ENCODE measurements at places on chromosomes 4 and X.
A peak's percentile ranks its signal among the peaks of the same experiment; 100 is the strongest.

GRCh38 chr4:159376289-159376688 is 273.4 kb downstream of the RAPGEF2 start:
- no peak for DNase-seq

DNA sequence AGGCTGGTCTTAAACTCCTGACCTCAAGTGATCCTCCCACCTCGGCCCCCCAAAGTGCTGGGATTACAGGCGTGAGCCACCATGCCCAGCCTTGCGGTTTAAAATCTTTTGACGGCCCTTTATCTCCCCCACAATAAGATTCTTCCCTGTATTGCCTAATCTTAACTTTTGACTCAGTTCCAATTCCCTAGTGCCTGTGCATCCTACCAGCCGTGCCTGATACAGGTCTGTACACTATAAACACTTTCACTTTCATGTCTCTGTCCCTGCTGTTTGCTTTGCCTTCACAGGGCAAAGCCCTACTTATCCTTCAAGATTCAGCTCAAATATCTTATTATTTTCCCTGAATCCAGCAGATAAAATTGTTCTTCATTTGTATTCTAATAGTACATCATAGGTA is 74.6 kb downstream of the WDR44 start:
- no peak for DNase-seq

DNA sequence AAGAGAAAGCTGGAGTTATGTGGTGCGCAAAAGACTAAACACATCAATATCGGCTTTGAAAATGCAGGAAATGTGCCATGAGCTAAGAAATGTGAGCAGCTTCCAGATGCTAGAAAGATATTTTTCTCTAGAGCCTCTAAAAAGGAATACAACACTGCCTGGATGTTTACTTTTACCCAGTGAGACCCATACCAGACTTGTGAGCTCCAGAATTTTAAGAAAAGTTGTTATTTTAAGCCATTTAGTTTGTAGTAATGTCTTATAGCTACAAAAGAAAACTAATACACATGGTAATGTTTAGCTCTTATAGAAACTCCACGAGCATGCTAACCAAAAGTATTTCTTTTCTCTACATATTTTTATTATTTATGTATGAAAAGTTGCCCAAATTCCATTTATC is 1389.4 kb downstream of the C4orf33 start:
- DNase-seq = no peak

DNA sequence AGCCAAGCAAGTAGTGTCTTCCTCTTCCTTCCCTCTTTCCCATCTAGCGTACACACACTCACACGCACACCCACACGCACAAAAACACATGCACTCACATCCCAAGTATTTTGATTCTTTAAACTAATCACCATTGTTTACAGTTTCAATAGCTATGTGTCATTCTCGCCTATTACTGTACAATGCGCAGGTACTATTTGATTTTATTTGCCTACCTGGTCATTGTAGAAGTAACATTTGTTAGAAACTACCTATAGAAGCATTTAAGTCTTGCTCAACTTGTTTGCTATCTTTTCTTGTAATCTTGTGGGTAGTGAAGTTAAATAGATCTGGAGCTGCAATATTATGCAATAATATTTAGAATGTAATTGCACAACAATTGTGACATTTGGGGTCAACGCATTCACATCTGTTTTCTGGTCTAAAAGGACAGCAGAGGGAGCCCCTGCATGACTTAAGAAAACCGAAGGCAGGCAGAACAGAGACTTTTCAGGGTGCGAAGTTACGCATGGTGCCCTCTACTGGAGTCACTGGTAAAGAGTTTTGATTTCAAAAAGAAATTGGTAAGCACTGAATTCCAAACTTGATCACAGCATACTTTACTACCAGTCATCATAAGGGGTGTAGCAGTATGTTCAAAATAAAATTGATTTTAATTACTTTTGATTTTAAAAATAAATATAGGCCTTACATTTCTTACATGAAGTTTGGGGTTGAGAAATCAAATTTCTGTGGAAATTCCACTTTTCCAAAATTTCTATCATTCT is 503.3 kb upstream of the FAM241A start:
- DNase-seq = no peak

GRCh38 chr4:73309211-73309610 is 50.6 kb upstream of the ANKRD17 start:
- no peak for DNase-seq

DNA sequence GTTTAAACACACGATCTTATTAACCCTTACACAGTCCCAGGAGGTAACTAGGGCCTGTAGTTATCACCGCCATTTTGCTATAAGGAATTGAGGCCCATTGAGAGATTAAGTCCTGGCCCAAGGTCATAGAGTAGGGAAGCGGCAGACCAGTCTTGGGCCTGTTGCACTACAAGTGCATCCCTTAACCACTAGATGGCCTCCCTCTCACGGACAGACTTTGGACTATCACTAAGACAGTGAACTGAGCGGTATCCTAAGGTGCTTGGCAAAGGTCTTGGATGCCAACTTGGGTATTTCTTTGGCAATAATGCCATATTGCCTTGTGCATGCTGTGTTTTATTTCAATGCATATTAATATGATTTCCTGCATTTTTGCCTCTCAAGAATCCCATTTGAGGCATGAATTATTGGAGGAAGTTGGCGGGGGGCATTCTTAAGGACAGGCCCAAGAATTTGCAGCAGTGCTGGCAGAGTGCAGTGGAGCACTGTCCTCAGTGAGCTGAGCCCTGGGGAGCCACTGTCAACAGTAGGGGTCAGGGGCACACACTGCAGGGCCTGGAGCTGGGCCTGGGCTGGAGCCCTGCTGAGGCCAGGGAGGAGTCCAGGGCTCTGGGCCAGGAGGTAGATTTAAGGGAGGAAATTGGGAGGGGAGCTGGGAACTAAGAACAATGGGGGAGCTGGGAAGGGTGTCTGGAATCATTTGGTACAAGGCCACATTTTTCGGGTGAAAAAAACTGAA is 147.4 kb downstream of the SMIM20 start:
- DNase-seq = peak; percentile 8

- DNase-seq = no peak
Measured at GRCh38 chr4:54318904-54319303, 89.8 kb downstream of the PDGFRA start.

- DNase-seq = no peak
Measured at GRCh38 chr4:169675825-169676224, 55.4 kb downstream of the CLCN3 start.

GRCh38 chr4:22713841-22714240 is 21.1 kb downstream of the GBA3 start:
- DNase-seq = no peak

- DNase-seq = no peak
Measured at GRCh38 chr4:71006203-71006907, 12.9 kb downstream of the DCK start.

DNA sequence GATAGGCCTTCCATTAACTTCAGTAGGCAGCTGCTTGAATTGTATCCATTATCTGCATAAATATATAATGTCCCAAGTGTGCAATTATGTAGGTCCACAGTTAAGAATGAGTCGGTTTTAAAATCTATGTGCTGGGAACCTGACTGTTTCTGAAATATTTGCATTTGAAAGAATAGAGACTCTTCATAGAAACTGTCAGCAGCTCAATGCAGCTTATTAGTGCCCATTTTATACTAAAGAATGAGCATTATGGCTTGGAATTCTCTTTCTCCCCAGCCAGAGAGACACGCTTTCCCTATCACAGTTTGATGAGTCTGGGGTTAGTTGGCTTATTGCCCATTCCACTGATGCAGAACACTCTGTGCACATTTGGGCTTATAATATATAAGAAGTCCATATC is 202.0 kb upstream of the PCDH7 start:
- DNase-seq = no peak

DNA sequence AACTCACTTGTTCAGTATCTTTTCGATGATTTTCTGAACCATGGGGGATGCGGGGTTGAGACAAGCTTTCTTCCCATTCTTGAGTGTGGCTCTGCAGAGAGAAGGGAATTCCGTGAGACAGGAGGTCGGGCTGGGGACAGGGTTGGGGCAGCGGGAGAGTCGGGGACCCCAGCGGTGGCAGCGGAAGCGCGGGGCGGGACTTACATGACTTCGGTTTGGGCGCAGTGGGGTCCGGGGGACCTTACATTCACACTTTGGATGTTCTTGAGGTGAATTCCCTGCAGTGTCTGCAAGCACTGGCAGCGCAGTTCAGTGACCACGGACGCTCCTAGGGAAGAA is 434 bp downstream of the CXCL3 start:
- DNase-seq = no peak
